ENCODE measurements at places on chromosomes 7 and 10.

DNA sequence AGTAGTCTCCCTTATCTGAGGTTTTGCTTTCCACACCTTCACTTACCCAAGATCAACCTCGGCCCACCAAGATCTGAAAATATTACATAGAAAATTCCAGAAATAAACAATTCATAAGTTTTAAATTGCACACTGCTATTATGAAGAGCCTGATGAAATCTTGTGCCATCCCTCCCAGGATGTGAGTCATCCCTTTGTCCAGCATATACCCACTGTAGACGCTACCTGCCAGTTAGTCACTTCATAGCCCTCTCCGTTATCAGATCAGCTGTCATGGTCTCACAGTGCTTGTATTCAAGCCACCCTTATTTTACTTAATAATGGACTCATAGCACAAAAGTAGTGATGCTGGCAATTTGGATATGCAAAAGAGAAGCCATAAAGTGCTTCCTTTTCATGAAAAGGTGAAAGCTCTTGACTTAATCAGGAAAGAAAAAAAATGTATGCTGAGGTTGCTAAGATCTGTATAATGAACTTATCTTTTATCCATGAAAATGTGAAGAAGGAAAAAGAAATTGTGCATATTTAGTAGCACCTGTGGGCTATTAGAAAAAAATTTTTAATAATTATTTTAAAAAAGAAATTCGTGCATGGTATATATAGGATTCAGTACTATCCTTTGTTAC, 9.8 kb upstream of the MRPS16 start:
- DNase-seq: no peak

- DNase-seq: no peak
Measured at GRCh38 chr10:129938460-129938859, 25.6 kb downstream of the EBF3 start.

GRCh38 chr10:97731346-97732051, 5.4 kb upstream of the ZFYVE27 start:
- DNase-seq: peak; percentile 22

- no peak for DNase-seq
Measured at GRCh38 chr7:112414855-112415490, 35.3 kb upstream of the IFRD1 start.

DNA sequence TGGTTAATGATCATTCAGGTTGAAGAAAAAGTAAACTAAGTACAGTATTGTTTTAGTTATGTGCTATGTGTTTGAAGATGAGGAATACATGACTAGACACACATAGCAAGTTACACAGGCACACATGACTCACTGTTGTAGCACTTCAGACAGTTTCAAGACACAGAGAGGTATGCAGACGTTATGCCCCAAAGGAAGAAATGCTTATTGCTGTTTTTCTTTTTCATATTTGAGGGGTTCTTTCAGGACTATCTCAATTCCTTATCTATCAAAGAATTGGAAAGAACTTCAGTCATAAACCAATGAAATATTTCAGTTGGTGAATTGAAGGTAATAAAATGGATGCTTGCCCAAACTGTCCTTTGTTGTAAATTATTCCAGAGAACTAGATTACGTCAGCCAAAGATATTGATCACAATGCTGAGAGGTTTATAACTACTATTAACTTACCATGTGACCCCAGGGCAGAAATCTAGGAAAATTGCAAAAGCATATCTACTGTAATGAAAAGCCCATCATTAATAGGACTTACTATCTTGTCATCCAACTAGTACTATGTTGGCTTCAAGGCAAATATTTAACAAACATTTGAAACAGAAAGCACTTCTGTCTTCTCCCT, 61.2 kb upstream of the CAPZA2 start:
- no peak for DNase-seq

DNA sequence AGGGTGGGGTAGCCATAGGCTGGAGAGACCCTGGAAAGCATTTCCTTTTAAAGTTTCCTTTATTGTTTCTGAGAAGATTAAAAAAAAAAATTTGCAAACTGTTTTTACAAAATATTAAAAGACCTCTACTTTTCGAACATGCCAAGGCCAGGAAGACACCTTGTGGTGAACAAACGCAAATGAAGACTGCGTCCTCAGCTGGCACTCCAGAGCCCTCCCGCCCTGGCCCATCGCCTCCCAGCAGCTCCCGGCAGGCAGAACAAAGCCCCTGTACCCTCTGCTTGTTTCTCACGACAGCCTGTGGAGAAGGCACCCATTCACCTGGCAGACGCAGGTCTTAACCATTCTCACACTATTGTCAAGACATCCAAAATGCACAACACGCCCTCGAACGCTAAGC, 56.4 kb downstream of the ESYT2 start:
- no peak for DNase-seq

DNA sequence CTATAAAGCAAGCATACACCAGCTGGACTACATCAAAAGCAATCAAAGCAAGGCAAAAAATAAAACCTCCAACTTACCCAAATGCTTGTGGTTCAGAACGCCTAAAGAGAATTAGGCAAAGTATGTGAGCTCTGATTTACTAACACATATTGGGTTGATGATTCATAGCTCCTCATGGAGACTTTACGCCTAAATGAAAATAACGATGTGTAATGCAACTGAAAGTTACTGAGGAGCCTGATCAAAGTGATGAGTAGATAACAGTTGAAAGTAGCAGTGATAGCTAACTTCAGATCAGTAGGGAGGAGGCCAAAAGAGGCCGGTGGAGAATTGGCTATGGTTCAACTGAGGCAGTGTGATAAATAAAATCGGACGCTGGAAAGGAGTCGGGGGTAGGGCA, 85.0 kb downstream of the MPP7 start:
- no peak for DNase-seq

DNA sequence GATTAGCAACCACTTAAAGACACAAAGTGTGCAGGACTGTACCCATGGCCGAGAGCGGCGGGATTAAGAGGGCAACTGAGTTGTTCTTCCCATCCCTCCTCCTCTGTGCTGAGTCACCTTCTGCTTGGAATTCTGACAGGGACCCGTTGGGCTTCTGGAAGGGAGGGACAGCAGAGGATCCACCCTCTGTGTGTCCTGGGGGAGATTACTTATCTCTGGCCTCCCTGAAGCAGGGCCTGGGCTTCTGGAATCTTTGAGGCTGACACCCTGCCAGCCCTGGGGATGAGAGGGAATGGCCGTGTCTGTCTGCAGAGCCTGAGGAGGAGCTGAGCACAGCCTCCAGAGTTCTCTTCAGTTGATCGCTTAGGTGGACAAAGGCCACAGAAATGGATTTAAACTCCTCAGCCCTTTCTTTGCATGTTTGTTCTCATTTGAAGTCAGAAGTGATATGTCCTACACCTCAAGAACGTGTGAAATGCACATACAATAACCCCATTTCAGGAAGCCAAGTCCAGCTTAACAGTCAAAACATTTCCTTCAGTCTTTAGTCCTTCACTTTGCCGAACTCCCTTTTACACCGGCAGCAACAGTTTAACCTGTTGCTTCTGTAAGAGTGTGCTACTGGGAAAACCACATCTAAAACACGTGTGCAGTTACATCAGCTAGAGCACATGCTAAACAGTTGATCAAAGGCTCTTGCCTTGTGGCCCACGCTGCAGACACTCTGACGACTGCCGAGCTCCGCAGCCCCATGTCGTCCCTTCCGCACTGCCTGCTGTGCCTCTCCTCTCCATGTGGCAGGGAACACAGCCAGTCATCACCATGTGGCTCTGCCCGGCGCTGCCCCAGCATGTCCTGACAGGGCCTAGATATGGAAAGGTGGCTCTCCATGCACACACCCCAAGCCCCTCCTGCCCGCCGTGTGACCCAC, 55.7 kb downstream of the IKZF1 start:
- DNase-seq: peak; percentile 80

DNA sequence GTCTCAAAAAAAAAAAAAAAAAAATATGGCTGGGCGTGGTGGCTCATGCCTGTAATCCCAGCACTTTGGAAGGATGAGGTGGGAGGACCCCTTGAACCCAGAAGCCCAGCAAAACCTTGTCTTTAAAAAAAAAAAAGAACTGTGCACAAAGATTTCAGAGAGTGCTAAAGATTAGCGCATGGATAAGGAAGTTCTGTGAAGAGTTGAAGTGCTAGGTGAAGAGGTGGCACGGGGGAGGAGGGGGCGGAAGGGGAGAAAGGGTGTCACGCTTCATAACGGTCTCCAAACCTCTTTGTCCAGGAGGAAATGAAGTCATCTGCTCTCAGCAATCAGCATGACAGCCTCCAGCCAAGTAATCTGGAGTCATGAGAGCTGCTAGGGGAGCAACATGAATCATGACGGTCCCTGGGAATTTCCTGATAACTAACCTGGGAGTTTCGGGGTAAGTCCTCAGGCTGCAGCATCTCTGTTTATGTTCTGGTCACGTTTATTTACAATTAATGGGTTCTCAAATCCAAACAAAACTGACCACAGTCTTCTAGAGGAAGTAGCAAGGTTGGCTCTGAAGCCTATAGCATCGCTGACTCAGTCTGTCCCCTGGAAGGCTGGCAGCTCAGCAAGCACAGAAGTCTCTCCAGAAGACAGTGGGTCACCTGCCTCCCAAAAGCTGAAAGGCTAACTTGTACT, 1.9 kb upstream of the PLAU start:
- no peak for DNase-seq

DNA sequence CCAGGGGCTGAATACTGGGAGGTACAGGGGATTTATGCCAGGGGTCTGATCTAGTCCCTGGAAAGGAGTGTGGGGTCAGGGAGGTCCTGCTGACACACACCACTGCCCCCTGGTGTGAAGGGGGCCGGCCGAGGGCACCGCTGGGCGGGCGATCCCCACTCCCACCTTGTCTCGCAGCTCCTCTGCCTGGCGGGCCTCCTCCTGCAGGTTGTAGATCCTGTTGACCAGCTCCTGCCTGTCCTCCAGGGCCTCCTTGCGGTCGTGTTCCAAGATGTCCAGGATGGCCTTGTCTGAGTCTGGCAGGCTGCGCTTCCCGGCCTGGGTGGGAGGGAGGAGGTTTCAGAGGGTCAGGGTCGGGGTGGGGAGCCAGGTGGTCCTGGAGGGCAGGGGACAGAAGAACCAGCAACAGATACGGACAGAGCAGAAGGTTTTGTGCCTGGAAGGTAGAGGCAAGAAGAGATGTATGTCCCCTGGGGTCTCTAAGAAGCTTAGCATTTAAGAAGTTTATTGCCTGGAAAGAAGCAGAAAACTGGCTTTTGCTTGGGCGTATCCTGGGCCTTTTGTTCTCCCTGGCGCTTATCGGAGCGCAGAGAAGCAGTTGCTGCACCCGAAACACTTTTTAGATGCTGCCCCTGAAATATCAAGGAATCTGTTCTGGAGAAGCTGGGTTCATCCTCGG, 94.5 kb upstream of the GNA12 start:
- DNase-seq: no peak

GRCh38 chr7:81503336-81503735, 266.5 kb downstream of the HGF start:
- DNase-seq: no peak

GRCh38 chr7:17131060-17131345, 167.4 kb upstream of the AHR start:
- DNase-seq: no peak

All from central memory CD8-positive, alpha-beta T cell (primary cell).